ENCODE measurements at places on chromosomes 5 and 9.

DNA sequence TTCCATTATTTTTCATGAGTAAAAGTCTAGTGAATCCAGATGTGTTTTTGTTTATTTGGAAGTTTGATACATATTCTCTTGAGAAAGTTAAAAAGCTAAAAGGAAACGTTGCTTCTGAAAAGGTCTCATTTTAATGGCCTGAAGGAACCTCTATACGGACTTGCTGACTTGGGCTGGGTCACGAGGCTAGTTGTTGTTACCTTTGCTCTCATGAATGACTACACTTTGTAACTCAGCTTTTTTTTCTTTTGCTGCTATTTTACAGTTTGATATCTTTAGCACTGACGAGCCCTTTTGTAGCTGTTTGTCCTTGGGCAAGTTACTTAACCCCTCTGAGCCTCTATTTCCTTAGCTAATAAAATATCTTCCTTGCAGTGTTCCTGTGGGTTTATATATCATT is 211.5 kb downstream of the PCSK5 start:
- no peak for DNase-seq

DNA sequence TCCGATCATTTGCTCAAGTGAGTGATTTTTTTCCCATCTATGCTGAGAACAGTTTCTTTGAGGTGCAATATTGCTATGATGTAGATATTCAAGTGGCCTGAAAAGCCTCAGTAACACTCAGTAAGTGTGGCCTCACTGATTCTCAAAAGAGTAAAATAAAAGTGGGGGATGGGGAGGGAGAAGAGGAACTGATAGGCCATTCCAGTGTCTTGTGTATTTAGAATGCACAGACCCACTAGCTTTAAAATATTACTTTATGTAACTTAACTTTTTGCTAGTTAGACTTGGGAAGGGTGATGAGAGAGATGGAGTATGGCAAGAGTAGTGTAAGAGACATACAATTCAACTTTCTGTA is 79.5 kb upstream of the ZNF608 start:
- DNase-seq, result no peak

GRCh38 chr5:73290242-73290641 is 117.2 kb downstream of the TMEM174 start:
- DNase-seq, result no peak

DNA sequence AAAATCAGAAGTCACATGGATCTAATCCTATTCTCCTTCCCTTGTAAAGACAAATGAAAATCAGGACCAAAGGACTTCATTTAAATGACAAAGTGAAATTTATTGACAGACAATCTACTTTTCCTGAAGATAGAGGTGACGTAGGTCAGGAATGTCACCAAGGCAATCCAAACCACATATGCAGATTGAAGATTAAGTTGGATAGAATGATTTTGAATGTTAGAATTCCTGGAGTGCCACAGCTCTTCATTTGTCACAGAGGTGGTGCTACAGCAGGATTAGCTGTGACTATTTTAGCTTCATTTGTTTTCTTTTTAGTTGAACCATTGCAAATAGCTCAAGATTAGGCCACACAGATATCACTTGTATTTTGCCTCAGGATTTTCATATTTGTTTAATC is 736.0 kb upstream of the ARRDC3 start:
- no peak for DNase-seq
